Left ventricle myocardium superior (tissue), 1 donor: ENCODE measurements at places on chromosomes 6 and 20.

GRCh38 chr6:159844737-159845645 lies 44.9 kb downstream of the PNLDC1 start:
- no peak for DNase-seq

DNA sequence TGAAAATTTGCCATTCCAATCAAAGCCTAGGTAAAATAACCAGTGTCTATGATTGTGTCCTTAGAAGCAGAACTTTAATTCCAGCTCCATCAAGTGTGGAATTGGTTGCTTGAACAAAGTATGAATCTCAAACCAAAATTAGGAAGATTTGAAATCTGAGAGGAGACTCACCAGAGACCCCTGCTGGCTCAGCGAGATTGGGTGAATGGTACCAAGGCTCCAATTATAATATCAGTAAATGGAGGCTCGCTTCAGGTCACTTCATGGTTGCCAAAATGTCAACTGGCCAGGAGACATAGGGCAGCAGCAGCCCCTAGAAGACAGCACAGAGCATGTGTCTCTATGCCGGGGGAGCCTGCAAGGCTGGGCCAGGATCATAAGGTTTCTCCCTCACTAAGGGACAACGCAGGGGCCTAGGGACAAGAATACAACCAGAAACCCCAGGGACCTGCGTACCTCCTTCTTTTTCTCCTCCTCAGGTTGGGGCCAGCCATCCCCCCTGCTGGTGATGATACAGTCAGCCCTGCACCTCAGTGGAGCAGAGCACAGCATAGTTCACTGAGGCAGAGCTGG lies 14.0 kb downstream of the RBL1 start:
- DNase-seq = no peak

GRCh38 chr6:99143108-99143861 lies 195.5 kb upstream of the FBXL4 start:
- no peak for DNase-seq

GRCh38 chr20:1669304-1669703 lies 11.7 kb upstream of the SIRPG start:
- DNase-seq = peak; percentile 55

GRCh38 chr20:57387945-57388371 lies 3.2 kb upstream of the RBM38 start:
- DNase-seq = no peak

GRCh38 chr6:75612434-75612833 lies 10.8 kb downstream of the SENP6 start:
- DNase-seq = no peak

GRCh38 chr20:25283221-25283951 lies 35.5 kb downstream of the PYGB start:
- peak; percentile 22 for DNase-seq

GRCh38 chr6:109351231-109352130 lies 30.8 kb downstream of the CD164 start:
- DNase-seq = no peak

DNA sequence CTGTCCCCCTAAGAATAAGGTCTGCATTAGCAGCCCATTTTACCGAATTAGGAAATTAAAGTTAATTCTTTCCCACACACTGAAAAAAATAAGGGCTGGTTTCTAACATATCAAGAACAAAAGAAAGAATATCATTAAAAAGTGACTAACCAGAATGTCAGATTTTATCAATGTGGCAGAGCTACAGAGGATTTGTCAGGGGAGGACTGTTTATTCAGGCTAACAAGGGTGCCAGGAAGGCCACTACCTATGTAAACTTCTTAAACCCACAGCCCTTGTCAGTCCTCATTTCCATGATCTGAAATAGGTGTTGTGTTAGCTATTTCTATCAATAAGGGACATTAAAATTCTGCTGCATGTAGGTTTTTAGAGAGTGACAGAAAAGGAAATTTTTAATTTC lies 76.4 kb downstream of the BACH2 start:
- no peak for DNase-seq

GRCh38 chr6:30885481-30885998 lies 1.2 kb downstream of the DDR1 start:
- DNase-seq = no peak

- no peak for DNase-seq
Observed at GRCh38 chr20:5735845-5736510, 14.2 kb upstream of the SHLD1 start.

- DNase-seq = no peak
Observed at GRCh38 chr20:37896932-37897548, 5.9 kb upstream of the VSTM2L start.

DNA sequence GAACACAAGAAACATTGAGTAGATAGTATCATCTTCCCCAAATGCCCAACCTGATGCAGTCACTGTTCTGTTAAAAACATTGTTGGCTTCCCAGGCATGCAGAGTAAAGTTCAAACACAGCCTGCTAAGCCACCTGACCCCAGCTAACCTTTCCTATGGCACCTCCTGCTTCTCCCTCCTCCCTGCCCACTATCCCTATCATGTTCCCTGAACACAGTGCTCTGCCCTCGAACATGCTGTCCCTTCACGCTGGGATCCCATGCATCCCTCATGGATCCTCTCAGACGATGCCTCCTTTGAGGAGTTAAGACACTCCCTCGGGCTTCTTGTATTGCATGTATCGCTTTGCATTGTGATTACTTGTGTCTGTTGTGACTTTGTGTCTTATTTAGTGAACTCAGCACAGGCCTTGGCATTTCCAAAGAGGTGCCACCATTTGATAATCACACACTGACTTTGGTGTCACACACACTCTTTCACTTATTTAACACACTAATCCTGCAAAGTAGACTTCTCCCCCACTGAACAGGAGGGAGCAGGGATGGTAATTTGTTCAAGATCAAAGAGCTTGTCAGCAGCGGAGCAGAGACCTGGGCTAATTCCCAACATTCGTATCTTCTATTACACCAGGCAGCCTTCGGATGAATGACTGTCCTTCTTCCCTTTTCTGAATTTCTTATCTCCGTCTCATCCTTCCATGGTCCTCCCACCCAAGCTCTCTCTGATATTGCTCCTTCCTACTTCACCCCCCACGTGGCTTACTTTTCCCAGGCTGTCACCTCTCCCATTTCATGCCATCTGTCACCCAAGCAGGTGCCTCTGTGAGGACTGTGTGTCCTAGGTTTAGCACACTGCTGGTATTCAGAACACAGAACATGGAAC lies 28.3 kb upstream of the SMIM29 start:
- DNase-seq = peak; percentile 51

- DNase-seq = no peak
Observed at GRCh38 chr6:81253821-81254220, 498.7 kb downstream of the TENT5A start.

DNA sequence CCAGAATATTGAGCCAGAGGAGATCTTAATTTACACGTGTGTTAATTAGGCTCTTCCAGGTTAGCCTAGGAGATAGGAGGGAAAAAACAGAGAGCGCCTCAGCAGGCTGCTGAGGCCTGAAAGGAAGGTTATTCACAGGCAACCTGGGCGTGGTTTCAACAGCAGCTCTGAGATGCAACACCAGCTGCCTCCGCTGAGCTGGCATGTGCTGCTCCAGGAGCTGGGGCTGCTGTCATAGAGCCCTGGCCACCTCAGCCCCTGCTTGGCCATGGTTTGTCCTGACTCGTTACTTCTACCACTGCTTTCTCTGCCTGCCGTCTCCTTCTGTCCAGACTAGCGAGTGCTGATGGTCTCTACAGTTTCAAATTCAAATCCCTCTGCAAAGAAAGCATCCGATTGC lies 32.4 kb upstream of the RPP40 start:
- DNase-seq = no peak
